ENCODE measurements at places on chromosomes 12 and 14.

- DNase-seq, result no peak
These were observed 52.3 kb downstream of the VEZT start for GRCh38 chr12:95269892-95270291.

GRCh38 chr14:29913566-29913965 lies 14.1 kb downstream of the PRKD1 start:
- no peak for DNase-seq

DNA sequence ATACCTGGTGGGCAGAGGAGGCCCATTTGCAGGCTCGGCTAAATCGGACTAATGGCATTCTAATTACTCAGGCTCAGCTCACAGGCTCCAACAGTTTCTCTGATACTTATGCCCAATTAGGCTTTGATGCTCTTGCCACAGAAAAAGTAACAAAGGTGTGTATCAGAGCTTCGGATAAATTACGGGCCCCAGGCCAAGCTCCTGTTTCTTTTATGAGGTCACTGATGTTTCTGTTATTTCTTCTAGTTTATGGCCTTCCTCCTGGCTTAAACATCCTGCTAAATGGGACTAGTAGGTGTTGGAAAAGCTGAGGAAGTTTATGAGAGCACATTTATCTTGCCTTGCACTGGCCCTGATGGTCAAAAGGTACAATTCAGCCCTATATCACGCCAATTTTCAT lies 28.8 kb upstream of the C12orf75 start:
- no peak for DNase-seq

DNA sequence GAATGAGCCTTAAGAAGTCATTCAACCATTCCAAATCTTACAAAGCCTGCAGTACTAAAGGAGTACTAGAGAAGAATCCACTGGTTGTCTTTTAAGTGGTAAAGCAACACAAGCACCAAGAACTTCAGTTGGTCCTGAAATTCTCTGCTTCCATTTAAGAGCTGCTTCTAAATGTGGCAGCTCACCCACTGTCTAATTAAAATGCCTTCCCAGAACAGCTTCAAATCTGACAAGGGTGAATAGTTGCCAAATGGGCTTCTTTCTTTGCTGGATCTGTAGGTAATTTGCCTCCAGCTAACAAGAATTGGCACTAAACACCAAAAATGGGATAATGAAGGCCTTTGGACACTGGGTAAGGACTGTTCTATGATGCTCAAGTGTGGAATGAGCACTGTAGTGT lies 72.2 kb upstream of the NAP1L1 start:
- no peak for DNase-seq

- no peak for DNase-seq
These were observed 3.5 kb upstream of the NID2 start for GRCh38 chr14:52072266-52072780.

GRCh38 chr12:92208613-92209121 lies 63.0 kb upstream of the BTG1 start:
- peak; percentile 85 for DNase-seq

GRCh38 chr14:24332268-24332993 lies 2.4 kb downstream of the ADCY4 start:
- DNase-seq, result peak; percentile 92

- no peak for DNase-seq
These were observed 42.5 kb downstream of the LMO3 start for GRCh38 chr12:16563504-16563903.

GRCh38 chr12:449203-449602 lies 10.5 kb upstream of the B4GALNT3 start:
- DNase-seq, result no peak

DNA sequence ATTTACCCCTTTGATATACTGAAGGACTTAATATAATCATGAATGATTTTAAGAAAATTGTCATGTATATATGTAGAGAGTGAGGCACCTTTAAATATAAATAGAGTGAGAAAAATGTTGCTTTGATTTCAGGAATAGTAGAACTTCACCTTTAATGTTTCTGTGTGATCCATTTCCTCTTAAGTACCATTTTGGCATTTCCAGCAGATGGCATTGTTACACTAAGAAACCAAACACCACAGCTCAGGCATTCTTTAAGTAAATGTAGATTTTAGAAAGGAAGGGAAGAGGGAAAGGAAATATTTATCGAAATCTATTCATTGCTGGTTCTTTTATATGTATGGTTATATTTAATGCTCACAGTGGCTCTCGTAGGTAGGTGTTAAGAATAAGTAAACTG lies 556.7 kb upstream of the FBXO33 start:
- peak; percentile 1 for DNase-seq

- DNase-seq, result no peak
These were observed 44.3 kb upstream of the CCT2 start for GRCh38 chr12:69540987-69541386.

GRCh38 chr12:109639151-109639872 lies 65.7 kb downstream of the MVK start:
- no peak for DNase-seq

DNA sequence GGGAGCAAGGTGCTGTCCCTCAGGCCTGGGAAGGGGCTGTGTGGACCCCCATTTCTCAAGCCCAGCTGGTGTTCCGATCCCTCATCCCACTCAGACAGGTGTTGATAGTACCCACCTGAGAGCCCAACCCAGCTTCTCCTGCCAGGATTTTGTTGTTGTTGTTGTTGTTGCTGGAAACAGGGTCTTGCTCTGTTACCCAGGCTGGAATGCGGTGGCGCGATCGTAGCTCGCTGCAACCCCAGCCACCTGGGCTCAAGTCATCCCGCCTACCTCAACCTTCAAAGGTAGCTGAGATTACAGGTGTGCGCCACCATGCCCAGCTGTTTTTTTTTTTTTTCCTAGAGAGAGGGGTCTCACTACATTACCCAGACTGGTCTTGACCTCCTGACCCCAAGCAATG lies 209.9 kb downstream of the PHETA1 start:
- DNase-seq, result no peak

DNA sequence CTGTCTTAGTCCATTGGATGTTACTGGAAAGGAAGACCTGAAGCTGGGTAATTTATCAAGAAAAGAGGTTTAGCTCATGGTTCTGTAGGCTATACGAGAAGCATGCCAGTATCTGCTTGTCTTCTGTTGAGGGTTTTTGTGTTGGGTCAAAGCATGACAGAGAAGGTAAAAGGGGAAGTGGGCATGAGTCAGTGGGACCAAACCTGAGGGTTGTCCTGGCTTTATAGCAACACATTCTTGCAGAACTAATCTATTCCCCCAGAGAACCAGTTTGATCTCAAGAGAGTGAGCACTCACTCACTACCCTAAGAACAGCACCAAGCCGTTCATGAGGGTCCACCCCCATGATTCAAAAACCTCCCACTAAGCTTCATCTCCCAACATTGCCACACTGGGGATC lies 19.0 kb upstream of the KRAS start:
- DNase-seq, result no peak

DNA sequence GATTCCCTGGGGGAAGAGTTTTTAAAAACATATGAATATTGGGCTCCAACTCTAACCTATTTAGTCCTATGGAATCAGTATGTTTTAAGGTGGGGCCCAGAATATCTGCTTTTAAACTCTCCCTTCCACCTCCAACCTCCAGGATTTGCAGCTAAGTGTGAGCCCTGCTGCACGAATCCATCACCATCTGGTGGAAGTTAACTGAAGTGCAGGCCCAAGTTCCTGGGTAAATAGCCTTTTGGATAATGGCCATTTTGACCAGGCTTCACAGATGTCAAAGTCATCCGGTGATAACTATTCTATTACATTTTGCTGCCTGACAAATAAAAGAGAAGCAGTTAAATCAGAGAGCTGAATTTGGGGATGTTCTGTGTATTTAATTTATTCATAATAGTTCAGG lies 58.1 kb upstream of the RMST start:
- peak; percentile 30 for DNase-seq

DNA sequence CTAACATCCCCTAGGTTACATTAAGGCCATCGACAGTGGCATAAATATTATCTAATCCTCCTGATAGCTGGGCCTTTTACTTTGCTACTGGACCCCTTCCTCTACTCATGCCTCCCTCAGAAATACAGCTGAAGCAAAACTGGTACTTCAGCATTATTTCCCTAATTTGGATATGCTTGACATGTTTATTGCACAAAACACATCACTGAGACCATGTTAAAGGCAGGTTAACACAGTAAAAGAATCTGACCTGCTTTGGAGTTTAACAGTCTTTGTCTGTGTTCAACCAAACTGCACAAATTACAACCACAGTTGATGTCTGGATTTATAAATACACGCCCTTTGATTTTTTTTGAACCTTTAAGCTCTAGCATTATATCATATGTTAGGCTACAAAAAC lies 156.6 kb downstream of the FOXA1 start:
- DNase-seq, result no peak

GRCh38 chr14:82192387-82192786 lies 658.7 kb upstream of the SEL1L start:
- DNase-seq, result no peak

DNA sequence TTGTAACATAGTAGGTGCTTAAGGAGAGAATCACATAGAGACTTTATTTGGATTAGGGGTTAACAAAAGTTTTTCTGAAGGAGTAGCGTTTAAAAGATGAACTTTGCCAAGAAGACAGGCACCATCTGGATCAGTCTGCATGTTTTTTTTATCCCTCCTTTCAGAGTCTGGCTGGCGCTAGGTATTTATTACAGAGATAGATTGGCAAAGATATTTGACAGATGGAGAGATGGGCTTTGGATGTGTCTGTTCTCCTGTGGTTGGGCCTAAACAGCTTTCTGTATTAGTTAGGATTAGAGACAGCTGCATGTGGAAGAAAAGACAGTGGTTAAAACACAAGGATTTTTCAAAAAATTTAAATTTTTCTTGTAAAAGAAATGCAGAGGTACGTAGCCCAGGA lies 133.9 kb downstream of the C12orf75 start:
- DNase-seq, result no peak

DNA sequence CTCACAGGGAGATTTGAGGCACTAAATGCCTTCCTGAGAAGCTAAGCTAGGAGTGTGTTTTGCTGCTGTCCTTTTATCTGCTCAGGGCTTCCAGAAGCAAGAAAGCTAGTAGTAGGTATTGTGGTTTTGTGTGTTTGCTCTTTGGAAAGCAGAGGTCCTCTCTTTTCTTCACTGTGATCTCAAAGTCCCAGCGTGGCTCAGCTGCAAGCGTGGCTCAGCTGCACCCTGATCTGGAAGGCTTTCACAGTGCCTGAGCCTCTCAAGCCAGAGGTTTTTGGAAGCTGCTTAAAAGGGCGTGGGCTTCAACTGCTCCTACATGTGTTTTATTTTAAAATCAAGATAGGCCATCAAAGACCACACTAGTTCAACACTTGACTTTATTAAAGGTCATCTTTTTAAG lies 337.4 kb upstream of the RGS6 start:
- DNase-seq, result peak; percentile 28

Measured in activated CD4-positive, alpha-beta T cell treated with anti-CD3 and anti-CD28 coated beads, Interleukin-10, Interleukin-2, amounts not matched to agents 100 ng/mL and 50 ng/mL, durations not matched to agents 16 hours and 8 hours (primary cell).